Stimulated activated CD4-positive, alpha-beta T cell treated with anti-CD3 and anti-CD28 coated beads, Interleukin-12 subunit alpha, Interleukin-12 subunit beta, amount 100 ng/mL, for 24 hours (primary cell): ENCODE measurements at places on chromosomes 12 and 14.

GRCh38 chr12:62331306-62331705 is 71.1 kb downstream of the USP15 start:
- no peak for DNase-seq

DNA sequence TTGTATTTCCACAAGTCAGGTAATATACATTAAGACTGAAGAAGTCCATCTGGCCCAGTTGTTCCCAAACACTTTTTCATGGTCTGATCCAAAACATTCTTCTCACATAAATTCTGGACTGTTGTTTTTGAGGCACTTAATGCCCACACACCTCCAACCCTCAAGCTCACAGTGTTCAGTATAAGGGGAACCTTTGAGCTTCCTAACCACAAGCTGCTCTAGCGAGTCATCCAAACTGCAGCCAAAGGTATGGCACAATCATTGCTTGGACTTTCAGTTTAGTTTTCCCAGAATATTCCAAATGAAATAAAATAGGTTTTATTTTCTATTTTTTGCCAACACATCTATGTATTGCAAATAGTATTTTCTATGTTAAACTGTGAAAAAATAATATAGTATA is 103.0 kb downstream of the PUS7L start:
- no peak for DNase-seq

DNA sequence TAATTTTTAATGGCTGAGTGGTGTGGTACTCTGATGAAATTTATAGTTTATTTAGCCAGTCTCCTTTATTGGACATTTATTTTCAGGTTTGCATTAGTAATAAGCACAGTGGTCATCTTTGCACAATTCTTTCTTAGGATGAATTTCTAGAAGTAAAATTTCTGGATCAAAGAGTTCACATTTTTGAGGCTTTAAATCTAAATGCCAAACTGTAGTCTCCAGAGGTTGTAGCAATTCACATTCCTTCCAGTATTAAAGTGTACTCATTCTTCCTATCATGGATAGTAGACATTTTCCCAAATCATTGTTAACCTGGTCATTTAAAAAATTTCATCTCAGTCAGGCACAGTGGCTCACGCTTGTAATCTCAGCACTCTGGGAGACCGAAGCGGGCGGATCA is 24.8 kb downstream of the SLC39A9 start:
- DNase-seq: no peak

DNA sequence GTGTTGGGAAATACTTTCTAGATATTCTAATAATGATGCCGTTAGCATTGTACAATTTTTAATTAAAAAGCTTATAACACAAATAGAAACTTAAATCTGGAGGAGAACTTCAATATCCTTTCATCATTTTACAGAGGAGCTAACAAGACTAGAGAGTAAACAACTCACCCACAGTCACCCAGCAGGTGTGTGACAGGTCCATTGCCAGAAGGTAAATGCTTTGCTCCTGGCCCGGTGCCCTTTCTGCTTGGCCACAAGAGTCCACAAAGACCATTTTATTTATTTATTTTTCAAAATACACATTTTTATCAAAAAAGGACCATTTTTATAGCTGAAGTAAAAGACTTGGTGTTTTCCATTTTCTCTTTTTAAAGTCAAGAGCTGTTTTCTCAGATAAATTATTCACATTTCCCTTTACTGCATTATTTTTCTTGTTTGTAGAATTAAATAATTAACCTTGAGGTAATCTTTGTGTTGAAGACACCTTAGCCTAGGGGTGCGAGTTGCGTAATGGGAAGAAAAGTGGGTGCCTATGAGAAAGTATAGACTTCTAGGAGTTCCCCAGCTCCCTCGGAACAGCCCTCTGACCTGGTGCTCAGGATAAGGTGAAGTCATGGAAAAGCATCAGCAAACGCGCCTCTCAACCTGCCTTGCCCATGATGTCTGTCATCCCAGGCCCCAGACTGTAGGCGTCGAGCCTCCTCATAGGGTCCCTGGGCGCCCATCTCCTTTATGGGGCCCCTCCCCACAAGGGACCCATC is 26.3 kb upstream of the AMIGO2 start:
- DNase-seq: no peak

DNA sequence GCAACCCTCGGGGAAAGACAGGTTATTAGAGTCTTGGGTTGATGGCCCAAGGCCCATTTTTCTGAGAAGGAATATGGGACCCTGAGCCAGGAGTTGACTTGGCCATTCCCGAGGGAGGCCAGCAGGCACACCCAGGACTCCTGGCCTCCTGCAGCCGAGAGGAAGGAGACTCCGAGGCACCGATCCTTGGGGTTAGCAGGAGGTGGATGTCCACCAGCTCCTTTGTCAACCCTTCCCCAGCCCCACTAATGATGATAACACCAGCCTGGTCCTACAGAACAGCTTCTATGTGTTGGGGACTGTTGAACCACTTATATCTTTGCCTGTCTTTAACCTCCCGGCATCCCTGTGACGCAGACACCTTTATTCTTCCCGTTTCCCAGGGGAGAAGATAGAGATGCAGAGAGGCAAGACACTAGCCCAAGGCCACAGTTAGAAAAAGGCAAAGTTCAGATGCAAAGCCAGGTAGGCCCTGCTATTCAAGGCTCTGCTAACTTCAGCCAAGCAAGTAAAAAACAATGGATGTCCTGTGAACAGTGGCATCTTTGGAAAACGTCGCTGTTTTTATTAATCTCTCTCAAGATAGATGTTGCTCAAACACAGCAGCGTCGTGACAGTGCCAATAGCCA is 767.3 kb upstream of the TBX3 start:
- no peak for DNase-seq

- DNase-seq: no peak
Observed at GRCh38 chr14:26377150-26377549, 220.7 kb downstream of the NOVA1 start.

- no peak for DNase-seq
Observed at GRCh38 chr14:31578792-31579501, 17.7 kb downstream of the NUBPL start.
